ENCODE measurements at places on chromosomes 1 and 21.

- DNase-seq: no peak
Observed at GRCh38 chr1:111618081-111618480, 1.5 kb upstream of the RAP1A start.

GRCh38 chr1:235888119-235888643, 21.5 kb upstream of the LYST start:
- DNase-seq: no peak

GRCh38 chr1:3711780-3712451, 40.3 kb upstream of the CCDC27 start:
- DNase-seq: no peak

GRCh38 chr1:222754366-222755139, 17.6 kb downstream of the FAM177B start:
- DNase-seq: no peak

DNA sequence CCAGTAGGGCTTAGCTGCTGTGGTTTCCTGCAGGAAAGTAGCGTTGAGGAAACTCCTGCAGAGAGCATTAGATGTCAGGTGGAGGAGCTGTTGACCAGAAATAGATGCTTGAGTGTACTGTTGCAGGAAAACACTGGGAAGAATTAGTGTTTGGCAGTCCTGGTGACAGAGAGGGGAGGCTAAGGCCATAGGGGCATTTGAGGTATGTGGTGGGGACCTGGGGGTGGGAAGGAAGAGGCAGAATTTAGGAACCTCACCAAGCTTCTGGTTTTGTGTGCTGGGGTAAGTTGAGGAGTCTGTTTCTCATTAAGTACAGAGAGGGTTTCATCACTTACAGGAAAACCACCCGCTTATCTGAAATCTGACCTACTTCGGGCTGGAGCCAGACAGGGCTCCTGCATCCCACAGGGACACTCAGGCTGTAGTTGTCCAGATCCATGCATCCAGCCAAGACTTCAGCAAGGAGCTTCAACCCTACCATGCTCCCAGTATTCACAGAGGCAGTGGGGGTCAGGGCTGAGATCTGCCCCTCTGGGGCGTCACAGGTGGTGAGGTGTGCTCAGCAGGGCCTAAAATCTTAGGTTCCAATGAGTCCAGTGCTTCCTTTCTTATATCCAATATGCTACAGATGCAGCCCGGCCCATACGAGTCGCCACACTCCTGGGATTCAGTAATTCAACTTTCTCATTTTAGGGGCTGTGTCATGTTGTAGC, 15.1 kb downstream of the SH2D2A start:
- no peak for DNase-seq

DNA sequence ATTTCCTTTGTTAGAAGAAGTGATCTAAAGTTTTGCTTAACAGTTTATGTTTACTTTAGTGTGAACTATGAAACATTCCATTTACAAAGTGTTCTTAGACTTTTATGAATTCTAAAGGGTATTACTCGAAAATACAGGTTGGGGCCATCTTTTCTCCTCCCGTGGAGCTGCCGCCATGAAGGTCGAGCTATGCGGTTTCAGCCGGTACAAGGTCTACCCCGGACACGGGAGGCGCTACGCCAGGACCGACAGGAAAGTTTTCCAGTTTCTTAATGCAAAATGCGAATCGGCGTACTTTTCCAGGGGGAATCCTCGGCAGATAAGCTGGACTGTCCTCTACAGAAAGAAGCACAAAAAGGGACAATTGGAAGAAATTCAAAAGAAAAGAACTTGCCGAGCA, 39.8 kb downstream of the DENND1B start:
- DNase-seq: no peak

GRCh38 chr1:7613851-7614205, 157.3 kb upstream of the VAMP3 start:
- DNase-seq: no peak

GRCh38 chr1:210822932-210823331, 311.0 kb downstream of the KCNH1 start:
- no peak for DNase-seq

GRCh38 chr1:56156971-56157876, 422.1 kb downstream of the PLPP3 start:
- no peak for DNase-seq

GRCh38 chr1:31705080-31705866, 1.5 kb upstream of the COL16A1 start:
- peak; percentile 50 for DNase-seq

DNA sequence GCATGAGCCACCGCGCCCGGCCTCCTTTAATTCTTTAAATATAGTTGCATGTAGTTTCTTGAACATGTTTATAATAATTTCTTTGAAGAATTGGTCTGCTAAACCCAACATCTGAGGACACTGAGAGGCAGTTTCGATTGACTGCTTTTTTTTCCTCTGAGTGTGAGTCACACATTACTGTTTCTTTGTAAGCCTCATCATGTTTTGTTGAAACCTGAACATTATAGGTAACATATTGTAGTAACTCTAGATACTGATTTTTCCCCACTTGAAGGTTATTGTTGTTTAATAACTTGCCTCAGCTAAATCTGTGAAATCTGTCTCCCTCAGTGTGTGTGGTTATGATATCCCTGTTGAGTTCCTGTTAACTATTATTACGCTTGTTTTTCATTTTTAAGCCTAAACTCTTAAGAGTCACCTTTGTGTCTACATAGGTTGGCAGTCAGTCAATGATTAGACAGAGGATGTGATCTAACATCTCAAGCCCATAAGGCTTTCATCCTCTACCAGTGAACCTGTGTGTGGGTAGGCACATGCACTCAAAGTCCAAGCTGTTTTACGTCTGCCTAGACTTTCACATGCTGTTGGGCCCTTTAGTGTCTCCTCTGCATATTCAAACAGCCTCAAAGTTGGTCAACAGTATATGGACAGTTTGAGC, 155.5 kb downstream of the KCNH1 start:
- no peak for DNase-seq

DNA sequence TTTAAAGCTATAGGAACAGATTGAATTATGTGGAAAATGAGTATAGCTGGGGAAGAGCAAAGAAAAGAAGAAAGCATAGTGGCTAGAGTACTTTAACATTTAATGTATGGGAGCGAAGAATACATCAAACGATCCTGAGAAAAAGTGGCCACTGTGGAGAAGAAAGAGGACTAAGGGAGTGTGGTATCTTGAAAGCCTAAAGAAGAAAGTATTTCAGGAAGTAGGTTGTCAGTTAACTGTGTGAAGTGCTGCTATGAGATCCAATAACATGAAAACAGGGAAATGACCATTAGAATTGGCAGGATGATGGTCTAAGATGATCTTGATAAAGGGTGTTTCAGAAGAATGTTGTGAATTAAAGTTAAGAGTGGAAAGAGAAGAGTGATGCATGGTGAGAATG, 219.6 kb upstream of the BEND5 start:
- DNase-seq: no peak

DNA sequence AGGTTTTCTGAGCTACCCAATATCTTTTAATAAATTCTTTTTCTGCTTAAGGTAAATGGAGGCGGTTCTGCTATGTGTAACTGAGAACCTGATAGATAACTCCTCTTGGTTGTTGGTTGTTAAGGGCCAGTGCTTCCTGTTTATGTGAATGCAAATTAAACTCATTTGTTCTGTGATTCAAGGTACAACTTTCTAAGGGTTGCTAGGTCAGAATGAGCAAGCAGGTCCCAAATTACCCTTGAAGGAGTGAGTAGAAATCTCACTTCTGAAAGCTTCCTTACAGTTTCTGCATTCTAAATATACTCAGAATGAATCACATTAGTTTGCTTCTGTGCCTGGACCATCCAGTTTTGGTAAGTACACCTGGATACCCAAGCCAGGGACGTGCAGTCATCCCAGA, 15.5 kb upstream of the FAM78B start:
- no peak for DNase-seq

- DNase-seq: no peak
Observed at GRCh38 chr1:205340676-205341075, 16.0 kb downstream of the KLHDC8A start.

DNA sequence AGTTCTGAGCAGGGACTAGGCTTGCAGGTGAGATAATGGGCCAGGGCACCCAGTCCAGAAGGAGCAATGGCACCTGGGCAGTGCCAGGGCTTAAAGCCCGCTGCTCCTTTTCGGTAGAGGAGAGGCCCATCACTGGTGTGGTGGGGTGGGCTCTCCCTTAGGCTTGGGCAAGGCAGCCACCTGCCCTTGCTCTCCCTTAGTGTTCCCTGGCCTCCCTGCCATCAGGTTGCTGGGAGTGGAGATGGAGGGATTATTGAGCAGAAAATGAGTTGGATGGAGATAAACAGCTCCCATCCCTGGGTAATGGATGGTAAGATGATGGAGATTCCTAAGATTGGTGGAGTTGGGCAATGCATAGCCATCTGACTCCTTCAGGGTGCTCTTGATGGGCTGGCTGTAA, 7.9 kb downstream of the MYOG start:
- DNase-seq: no peak

GRCh38 chr1:115729756-115730155, 38.8 kb downstream of the CASQ2 start:
- no peak for DNase-seq

- DNase-seq: no peak
Observed at GRCh38 chr1:50603274-50604271, 180.3 kb upstream of the DMRTA2 start.

- DNase-seq: no peak
Observed at GRCh38 chr1:160987359-160988050, 32.9 kb upstream of the ITLN2 start.

GRCh38 chr1:181503171-181503810, 20.0 kb downstream of the CACNA1E start:
- DNase-seq: no peak

DNA sequence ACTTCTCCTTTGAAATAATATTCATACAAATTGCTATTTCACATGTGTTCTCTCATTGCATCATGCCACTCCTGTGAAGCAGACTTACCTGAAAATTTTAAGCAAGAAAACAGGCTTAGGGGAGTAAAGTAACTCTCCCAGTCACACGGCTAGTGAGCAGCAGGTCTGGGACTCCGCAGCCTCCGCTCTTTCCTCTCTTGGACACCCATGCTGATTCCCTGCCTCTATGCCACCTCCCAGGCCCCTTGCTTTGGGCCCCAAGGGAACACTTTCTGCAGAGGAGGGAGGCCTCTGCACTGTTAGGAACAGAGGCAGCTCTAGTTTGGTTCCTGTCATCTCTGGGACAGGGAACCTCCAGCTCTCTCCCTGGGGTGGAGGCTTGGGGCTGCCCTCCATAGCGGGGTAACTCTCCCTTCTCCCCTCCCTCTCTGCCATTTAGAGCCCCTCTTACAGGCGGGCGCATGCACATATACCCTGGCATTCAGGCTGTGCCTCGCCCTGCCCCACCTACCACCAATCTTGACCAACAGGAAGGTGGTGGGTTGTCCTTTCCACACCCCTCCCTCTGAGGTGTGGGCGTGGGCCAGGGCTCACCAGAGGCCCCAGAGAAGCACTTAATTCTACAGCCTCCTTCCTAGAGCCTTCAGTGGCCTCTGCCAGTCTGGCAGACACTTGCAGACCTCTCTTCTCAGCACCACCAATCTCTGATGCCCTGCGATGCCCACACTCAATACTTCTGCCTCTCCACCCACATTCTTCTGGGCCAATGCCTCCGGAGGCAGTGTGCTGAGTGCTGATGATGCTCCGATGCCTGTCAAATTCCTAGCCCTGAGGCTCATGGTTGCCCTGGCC, at the start of gene RXFP4:
RXFP4 (plus strand) TSS at position 646 of the 852 bp plus-strand sequence; CDS start at position 718, 72 bp downstream.
- DNase-seq: no peak

GRCh38 chr1:14613926-14614325, 15.4 kb downstream of the KAZN start:
- no peak for DNase-seq

DNA sequence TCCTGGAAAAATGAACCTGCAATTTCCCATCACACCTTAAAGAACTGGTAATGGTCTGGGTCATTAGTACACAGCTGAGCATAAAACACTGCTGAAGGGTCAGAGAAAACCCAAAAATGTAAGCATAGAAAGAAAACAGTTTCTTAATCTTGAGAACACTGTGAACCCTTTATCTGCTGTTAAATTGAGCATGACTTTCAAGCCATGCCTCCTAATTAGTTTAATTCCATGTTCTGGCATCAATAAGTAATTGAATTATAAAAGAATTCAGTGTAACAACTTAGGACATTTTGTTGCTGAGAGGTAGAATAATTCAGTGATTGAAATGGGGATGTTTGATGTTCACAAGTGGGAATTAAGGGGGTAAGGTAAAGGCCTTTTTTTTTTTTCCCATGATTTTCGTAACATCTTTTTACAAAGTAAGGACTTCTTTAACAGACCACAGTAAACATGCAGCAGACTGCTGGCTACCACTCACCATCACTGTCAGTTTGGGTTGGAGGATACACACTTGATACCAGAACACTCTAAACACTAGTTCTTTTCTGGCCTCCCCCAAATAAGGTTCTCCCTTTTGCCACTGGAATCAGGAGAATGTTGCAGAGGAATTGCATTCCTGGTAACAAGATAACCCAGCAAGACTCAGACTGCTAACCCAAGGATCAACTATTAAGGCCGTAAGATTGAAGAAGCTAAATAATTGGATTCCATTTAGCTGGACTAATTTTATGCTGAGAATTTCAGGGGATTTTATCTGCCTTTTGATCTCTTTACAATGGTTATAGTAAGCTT, 3.0 kb downstream of the RWDD3 start:
- DNase-seq: no peak

- DNase-seq: no peak
Observed at GRCh38 chr1:206915030-206915735, 6.6 kb downstream of the FCMR start.

DNA sequence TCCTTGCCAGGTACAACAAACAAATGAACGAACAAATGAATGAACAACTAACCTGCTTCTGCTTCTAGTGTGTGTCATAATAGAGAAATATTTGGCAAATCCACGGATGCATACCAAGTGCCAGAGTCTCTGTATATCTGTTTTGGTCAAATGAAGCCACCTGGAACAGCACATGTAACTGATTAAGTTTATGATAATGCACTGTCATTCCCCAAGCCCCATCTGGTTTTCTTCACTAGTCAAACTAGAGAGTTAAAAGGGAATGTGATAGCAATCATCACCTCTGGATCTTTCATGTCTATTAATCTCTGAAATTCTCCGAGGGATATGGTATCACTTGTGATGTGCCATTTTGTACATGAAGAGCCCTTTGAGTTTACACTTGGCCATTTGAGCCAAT, 21.0 kb upstream of the SCAF4 start:
- DNase-seq: no peak

- DNase-seq: no peak
Observed at GRCh38 chr1:64173336-64173940, 30.0 kb upstream of the UBE2U start.

GRCh38 chr1:6960291-6960811, 175.1 kb downstream of the CAMTA1 start:
- DNase-seq: no peak

GRCh38 chr1:27556781-27557595, 47.0 kb downstream of the AHDC1 start:
- DNase-seq: peak; percentile 52

Measured in amygdala (tissue), 56 donors.